Foreskin fibroblast (primary cell): ENCODE measurements at places on chromosomes 3 and 15.
A peak's percentile ranks its signal among the peaks of the same experiment; 100 is the strongest.

DNA sequence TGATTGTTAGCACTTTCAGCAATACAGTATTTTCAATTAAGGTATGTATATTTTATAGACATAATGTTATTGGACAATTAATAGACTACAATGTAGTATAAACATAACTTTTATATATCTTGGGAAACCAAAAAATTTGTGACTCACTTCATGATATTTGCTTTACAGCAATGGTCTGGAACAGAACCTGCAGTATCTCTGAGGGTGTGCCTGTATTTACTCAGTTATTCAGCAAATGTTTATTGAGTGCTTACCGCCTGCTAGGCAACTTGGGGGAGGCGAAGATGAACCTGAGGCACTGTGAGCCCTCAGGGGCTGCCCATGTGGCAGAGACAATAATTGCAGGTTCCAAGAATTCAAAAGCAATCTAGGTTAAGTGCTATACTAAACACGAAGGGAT is 144.8 kb downstream of the GABRB3 start:
- no peak for DNase-seq

DNA sequence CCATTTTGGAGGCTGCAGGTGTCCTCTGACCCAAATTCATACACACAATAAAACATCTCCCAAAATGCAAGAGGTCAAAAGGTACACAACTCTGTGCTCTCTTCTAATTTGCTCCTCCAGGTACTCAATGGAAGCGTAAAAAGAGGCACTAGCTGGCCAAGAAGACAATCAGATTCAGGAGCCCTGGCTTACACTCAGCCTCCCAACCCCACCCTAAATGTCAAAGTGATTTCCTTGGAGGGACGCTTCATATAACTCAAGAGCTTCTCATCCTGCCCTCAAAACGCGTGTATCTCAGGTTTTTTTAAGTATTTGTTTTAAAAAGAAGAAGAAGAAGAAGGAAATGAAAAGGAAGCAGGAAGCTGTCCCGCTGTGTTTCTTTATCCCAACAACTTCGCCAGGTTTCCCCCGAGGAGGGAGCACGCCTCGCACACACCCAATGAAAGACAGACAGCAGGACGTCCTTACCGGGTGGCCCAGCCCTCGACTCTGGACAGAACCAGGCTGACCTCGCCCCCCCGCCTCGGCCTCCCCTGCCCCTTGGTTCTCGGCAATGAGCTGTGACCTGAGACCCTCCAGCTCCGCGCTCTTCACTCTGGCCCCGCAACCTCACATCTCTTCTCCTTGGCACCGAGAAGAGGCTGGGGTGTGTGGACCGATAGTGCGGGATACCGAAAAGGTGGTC is 620.7 kb upstream of the ZNF385D start:
- peak; percentile 32 for DNase-seq

- peak; percentile 59 for DNase-seq
Measured at GRCh38 chr3:190644766-190645165, 130.9 kb downstream of the IL1RAP start.

DNA sequence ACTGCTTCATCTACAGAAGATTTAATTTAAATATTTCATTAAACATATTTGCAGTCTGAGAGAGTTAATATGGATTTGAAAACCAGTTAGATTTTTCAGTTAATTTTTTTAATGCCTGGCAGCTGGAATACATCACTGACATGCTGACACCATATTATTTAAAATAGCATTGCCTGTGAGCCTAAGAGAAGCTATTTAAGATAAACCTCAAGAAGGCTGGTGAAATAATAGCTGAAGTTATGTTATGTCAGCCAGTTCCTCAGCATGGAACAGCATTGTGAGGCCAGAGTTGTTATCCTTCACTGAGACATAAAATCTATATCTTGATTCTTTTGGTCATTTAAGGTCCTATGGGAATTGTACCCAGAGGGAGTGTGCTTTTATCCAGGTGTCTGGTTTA is 705.2 kb downstream of the NAALADL2 start:
- DNase-seq, result no peak

DNA sequence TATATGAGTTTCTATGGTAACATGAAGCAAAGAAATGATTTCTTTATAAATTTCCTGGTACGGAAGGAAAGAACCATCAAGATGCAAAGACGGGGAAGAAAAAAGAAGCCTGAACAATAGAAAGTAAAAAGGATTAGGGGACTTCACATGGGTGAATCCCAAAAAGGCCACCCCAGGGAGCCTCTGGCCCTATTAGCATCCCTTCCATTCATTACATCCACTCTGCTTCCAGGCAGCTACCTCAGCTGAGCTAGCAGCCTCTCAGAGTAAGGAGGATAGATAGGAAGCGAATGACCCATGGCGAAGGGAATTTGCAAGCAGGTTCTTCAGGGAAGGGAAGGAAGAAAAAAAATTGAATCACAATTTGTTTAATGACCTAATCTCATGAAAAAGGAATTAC is 81.6 kb downstream of the GABRB3 start:
- no peak for DNase-seq

GRCh38 chr3:162555761-162556160 is 1059.2 kb downstream of the OTOL1 start:
- no peak for DNase-seq

- DNase-seq, result peak; percentile 39
Measured at GRCh38 chr15:95018888-95019545, 787.7 kb downstream of the MCTP2 start.

- no peak for DNase-seq
Measured at GRCh38 chr3:66923969-66924368, 74.1 kb upstream of the KBTBD8 start.

DNA sequence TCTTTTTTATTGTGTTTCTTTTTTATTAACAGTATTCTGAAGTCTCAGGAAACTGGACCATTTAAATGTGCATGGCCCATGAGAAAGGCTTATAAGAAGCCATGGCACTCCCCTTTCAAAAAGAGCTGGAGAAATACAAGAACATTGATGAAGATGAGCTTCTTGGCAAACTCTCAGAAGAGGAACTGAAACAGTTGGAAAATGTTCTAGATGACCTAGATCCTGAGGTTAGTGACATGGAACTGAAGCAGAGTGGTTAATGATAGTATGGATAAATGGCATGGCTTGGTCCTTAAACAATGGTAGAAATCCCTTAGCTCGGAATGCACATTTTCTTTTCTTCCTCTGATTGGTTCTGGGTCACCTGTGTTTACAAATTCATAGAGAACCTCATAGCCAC is 14.9 kb downstream of the TMOD2 start:
- DNase-seq, result no peak

DNA sequence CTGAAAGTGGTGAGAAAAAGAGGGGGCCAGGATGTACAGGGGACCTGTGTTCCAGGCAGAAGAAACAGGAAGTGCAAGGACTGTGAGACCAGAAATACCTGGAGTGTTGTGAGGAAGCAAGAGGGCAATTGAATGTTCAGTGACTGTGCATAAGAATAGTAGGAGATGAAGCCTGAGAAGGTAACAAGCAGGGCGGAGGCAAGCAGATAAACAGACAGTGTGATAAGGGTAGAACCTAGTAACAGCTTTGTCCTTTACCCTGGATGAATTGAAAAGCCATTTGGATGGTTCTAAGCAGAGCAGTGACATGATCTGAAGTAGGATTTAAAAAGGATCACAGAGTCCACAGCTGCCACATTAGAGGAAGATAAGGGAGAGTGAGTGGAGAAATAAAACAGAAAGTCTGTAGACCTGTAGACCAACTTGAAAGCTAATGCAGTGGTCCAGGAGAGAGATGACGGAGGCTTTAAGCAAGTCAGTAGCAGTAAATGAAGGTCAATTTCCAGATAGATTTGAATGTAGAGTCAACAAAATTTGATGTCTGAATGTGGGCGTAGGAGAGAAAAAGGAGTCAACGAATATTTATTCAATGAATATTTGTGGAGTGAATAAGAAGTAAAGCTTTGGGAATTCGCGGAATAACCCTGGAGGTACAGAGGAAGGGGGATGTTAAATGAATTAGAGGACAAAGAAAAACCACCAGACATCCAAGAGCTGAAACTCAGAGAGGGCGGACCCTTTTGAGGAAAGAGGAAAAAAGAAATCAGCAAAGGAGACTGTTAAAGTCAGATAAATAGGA is 4.2 kb upstream of the PLOD2 start:
- DNase-seq, result no peak

DNA sequence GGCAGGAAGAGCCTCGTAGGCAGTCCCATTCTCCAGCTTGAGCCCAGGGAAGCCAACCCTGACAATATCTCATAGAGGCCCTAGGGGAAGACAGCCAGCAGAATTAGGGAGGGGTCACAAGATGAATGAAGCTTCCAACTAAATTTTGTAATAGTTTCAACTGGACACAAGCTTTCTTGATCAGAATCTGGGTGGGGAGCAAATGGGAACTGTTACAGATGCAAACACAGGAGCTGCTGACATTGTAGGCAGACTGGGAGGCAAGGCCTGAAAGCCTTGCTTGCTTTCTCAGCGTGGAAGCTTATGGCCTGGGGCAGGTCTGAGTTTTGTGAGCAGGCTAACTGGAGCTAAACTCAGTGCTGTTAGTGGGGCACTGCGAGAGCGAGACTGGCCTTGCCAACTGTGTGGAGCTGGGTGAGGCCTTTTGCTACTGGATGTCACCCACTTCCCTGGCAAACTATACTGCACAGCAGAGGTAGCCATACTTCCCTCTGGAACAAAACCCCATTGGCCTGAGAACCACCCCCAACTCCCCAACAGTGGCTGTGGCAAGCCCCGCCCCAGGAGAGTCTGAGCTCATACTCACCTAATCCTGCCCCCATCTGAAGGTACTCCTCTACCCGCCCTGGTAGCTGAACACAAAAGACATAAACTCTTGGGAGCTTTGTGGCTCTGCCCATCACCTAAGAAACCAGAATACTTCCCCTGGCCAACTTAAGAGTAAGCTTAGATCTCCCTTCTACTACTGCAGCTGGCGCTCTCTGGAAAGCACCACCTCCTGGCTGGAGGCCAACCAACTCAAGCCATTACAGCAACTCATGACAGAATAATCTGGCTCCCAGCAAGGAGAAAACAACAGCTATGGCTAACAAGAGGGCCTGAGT is 42.9 kb downstream of the CFAP20DC start:
- peak; percentile 52 for DNase-seq

DNA sequence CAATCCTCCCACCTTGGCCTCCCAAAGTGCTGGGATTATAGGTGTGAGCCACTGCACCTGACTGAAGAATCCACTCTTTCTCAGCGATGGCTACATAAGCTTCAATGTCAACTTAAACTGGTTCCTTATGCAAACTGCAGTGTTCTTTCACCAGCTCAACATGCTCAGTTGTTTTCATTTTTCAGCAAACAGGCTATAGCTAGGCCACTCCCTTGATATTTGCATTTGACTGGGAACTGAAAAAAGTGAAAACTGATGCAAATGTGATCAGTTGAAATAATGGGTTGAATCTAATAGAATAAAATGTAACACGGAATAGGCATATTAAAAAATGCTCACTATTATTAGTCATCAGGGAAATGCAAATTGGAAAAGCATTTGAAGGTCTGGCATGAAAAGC is 74.2 kb upstream of the GCNT3 start:
- DNase-seq, result no peak

GRCh38 chr3:13015286-13016082 is 57.7 kb downstream of the IQSEC1 start:
- DNase-seq, result no peak

DNA sequence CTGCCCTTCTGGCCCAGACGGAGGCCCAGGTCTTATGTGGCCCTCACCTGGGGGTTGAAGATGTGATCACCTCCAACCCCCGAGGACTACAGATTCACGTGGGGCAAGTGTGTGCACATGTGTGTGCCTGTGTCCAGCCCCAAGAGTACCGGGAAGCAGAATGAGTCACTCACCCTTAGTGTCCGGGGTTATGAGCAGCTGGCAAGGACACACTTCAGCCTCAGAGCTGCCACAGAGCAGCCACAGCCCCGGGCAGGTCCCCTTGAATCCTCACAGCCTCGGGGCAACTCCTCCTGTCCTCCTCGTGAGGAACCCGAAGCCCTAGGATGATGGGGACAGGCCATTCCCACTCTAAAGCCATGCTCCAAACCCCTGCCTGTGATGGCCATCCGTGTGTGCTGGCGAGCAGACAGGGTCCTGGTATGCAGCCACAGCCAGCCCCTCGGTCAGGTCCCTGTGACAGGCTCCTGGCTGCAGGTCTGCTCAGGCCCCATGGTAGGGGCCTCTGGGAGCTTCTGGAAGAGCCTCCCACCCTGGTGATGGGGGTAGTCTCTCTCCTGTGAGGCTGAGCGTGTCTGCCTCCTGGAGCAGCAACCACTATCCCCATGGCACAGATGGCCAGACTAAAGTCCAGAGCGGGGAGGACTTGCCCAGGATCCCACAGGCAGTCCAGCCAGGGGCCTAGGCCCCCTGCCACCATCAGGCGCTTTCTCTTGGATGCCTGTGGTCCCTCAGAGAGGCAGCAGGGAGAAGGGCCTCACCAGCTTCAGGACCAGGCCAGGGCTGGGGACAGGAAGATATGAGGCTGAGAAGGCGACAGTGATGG is 852 bp downstream of the STAB1 start:
- DNase-seq, result peak; percentile 64

GRCh38 chr3:13634151-13634550 is 85.2 kb downstream of the FBLN2 start:
- no peak for DNase-seq

GRCh38 chr15:89673165-89673512 is 6.0 kb downstream of the PLIN1 start:
- DNase-seq, result no peak

DNA sequence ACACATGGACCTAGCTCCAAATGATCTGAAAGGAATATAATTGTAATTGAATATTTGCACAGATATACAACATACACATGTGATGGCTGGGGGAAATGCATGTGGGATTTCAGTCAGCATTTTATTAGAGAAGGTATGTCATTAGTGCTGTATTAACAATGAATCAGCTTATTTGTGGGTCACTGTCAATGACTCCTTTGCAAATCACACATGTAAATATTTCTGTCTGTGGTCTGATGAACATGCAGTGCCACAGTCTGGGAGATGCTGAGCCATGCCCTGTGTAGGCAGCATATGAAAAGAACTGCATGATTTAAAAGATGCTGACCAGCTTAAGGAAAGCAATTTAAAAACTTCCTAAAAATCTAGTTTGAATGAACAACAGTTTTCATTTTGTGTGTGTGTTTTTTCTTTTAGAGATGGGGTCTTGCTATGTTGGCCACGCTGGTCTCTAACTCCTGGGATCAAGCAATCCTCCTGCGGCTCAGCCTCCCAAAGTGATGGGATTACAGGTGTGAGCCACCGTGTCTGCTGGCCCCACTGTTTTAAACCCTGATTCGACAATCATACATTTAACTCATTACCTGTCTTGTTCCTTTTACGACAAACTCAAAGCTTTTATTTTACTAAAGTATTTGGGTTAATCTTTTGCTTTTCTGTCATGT is 803 bp upstream of the B3GNT5 start:
- no peak for DNase-seq
